ENCODE measurements at places on chromosomes 5 and 9. TPM values are rescaled to one million over a fixed set of nuclear protein-coding genes. Genes with fewer than 3 reads are reported as not detected.

CDX1 gene
- not detected for total RNA-seq

GDF9 gene
- 0.14 TPM for total RNA-seq

SLC46A2 gene
- total RNA-seq: not detected

ANKRD18B gene
- total RNA-seq: 4.3 TPM

ECSCR gene
- not detected for total RNA-seq

ZNF618 gene
- 7.6 TPM for total RNA-seq

SURF2 gene
- 45.8 TPM for total RNA-seq

TMEM215 gene
- 0.03 TPM for total RNA-seq
